ENCODE measurements at places on chromosomes 1 and 21.

DNA sequence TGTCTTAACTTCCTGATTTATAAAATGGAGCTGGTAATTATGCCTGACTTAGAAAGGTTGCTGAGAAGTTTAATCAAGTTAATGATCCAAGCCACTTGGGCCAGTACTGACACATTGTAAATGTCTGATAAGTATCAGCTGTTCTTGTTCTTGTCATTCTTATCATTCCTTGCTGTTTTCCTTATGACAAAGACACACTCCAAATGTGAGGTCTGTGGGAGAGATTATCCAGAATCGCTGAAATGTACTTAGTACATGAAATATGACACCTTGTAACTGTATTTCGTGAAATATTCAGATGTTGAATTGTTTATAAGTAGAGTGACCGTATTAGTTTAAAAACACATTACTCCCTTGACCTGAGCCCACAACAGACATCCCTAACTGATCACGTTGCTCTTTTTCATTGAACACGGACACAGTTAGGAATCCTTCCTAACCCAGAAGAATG is 6.1 kb downstream of the AADACL4 start:
- no peak for DNase-seq

- no peak for DNase-seq
Measured at GRCh38 chr1:201880928-201881571, 7.6 kb upstream of the SHISA4 start.

GRCh38 chr1:37653906-37654305 is 19.2 kb upstream of the RSPO1 start:
- no peak for DNase-seq

GRCh38 chr1:226625832-226626576 is 77.4 kb downstream of the STUM start:
- no peak for DNase-seq
